Dermis blood vessel endothelial cell (primary cell): ENCODE measurements at places on chromosomes 5 and 9. TPM values are rescaled to one million over a fixed set of nuclear protein-coding genes. Genes with fewer than 3 reads are reported as not detected.

Gene IFNA2
- total RNA-seq = not detected in 2 replicates

Gene LIX1
- total RNA-seq = not detected in 2 replicates

Gene PAPPA
- 0.19 and 0.34 TPM in 2 replicates for total RNA-seq

Gene CDC20B
- 0.05 TPM in 1 of 2 replicates, not detected in the other for total RNA-seq

Gene PCDHGA12
- 4.1 and 4.6 TPM in 2 replicates for total RNA-seq

Gene GABRP
- total RNA-seq = 0.51 and 0.84 TPM in 2 replicates

Gene CMYA5
- 0.05 and 0.17 TPM in 2 replicates for total RNA-seq

Gene PPP2R2B
- not detected in 2 replicates for total RNA-seq

Gene PFN3
- not detected in 2 replicates for total RNA-seq

Gene SLC25A2
- total RNA-seq = 0.09 and 0.34 TPM in 2 replicates

Gene IFNA13
- not detected in 2 replicates for total RNA-seq

Gene F12
- 0.85 and 1.3 TPM in 2 replicates for total RNA-seq

Gene GLRA1
- total RNA-seq = not detected in 2 replicates

Gene COQ4
- total RNA-seq = 29.2 and 35.6 TPM in 2 replicates
